HuH-7 (cell line): ENCODE measurements at places on chromosomes 7 and 10.

GRCh38 chr7:2108071-2108455 lies 124.7 kb downstream of the MAD1L1 start:
- no peak for DNase-seq

DNA sequence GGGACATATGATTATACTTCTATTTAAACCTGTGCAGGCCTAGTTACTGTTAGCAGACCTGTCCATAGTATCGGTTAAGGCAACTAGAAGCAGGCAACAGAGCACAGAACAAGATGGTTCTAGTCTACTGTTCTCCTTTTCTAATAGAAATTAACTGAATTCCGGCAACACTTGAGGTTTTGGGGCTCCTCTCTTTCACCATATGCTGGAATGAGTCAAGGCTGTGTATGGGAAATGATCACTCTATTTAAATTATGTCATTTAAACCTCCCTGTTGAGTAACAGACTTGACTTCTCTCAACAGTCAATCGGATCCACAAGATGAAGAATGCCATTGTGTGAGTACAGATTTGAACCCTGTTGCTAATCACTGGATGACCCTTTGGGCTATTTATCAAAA lies 6.2 kb upstream of the OTUD1 start:
- no peak for DNase-seq

GRCh38 chr10:29737074-29737593 lies 102.4 kb upstream of the SVIL start:
- DNase-seq = no peak

- DNase-seq = no peak
Measured at GRCh38 chr10:58764087-58764747, 251.5 kb downstream of the BICC1 start.

DNA sequence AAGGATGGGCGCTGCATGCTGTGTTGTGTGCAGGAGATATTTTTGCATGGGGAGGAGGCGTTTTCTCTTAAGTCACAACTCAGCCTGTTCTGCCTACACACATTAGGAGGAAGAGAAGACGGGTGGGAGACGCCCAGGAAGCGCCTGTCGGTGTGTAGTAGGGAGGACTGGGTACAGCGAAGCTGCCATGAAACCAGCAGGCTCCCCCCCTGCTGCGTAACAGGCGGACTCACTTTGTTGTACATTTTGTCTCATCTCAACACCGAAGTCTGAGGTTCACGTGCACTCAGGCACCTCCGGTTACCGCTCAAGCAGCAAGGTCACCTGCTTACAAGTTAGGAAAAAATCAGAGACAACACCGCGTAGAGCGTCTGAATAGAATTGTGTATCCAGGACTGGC lies 56.3 kb downstream of the CRTAC1 start:
- no peak for DNase-seq

DNA sequence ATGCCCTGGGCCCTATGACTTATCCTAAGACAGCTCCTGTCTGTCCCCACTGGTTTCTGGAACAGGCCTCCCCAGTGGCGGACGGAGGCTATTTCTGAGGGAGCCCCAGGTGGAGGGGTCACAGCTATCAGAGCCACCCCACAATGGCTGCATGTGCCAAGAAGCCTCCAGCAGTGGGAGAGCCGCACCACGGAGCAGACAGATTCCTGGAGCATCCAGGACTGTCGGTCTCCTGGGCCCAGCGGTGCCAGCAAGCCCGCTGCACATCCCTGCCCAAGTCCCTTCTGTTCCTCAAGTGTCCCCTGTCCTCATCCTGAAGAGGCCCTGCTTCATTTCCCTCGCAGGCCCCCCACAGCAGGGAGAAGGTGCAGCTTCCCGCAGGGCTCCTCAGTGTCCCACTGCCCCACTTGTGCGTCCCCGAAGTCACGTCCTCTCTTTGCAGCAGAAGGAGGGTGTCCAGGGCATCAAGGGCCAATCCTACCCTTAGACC lies 193.0 kb upstream of the SHH start:
- no peak for DNase-seq

- no peak for DNase-seq
Measured at GRCh38 chr7:154744861-154745258, 258.1 kb downstream of the PAXIP1 start.

DNA sequence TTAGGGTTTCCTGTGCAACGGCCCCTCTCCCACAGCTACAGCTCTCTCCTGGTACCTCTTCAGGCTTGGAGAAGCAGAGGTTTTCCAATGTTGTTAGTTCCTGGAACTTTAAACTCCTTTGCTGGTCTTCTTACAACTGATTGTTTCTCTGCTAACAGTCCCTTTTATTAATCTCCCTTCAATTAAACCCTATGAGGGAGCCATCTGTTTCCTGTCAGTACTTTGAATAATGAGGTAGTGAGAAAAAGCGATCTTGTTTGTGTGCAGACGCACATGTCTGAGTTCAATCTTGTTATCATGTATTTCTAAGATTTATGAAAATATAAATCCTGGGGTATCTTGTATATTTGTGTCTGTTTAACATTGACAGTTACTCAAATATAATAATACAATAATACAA lies 102.4 kb downstream of the MDFIC start:
- DNase-seq = no peak

DNA sequence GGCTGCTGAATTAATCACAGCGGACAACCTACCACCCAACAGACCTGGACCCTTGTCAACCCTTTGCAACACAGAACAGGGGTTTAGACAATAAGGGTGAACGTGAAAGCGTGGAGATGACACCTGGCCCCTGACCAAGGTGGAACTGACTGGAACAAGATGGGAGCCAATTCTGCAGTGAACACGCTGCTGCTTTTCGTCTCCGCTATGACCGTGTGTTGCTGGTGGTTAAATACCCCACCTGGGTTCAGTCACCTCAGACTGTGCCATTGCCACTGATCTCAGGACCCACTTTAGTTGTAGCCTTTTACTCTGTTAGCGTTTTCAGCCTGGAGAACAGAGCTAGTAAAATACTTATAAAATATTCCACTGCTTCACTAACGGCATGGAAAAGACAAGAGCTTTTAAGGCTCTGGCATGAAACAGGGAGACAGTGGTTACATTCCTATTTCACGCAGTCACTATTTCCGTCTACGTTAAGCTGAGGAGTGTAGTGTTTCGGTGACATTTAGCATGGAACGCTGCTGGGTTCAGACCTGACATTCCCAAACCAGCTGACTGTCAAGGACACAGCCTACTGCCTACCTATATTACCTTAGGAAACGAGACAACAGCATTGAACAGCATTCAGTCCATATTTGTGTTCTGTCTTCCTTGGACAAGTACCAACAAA lies 119.5 kb upstream of the PRSS1 start:
- no peak for DNase-seq

DNA sequence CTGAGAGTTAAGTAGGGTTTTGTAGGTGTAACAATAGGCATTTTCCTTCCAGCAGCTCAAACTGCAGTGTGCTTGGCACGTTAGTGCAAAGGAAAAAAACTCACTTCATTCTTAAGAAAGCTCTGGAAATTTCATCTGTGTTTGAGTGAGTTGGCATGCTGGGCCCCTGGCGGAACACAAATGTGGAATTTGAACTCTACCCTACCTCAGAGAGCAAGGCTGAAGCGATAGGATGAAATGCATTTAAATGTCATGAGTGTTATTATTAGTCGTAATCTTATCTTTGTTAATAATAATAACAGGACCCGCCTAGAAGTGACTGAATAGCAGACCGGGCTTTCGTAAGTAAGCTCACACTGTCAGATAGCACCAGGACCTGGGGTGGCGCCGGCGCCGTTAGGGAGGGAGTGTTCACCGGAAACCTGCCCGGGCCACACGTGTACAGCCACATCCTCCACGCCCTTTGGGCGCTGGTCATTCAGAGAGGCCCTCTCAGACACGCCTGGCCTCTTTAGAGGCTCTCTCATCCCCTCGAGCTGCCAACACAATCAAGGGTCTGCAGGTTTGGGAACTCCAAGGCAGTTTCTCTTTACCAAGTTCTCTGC lies 63.5 kb downstream of the GRK5 start:
- peak; percentile 72 for DNase-seq

GRCh38 chr7:90681336-90682022 lies 85.4 kb downstream of the CDK14 start:
- no peak for DNase-seq

- no peak for DNase-seq
Measured at GRCh38 chr10:132100091-132100481, 34.3 kb downstream of the JAKMIP3 start.

GRCh38 chr10:17407047-17407446 lies 47.3 kb downstream of the ST8SIA6 start:
- DNase-seq = no peak

DNA sequence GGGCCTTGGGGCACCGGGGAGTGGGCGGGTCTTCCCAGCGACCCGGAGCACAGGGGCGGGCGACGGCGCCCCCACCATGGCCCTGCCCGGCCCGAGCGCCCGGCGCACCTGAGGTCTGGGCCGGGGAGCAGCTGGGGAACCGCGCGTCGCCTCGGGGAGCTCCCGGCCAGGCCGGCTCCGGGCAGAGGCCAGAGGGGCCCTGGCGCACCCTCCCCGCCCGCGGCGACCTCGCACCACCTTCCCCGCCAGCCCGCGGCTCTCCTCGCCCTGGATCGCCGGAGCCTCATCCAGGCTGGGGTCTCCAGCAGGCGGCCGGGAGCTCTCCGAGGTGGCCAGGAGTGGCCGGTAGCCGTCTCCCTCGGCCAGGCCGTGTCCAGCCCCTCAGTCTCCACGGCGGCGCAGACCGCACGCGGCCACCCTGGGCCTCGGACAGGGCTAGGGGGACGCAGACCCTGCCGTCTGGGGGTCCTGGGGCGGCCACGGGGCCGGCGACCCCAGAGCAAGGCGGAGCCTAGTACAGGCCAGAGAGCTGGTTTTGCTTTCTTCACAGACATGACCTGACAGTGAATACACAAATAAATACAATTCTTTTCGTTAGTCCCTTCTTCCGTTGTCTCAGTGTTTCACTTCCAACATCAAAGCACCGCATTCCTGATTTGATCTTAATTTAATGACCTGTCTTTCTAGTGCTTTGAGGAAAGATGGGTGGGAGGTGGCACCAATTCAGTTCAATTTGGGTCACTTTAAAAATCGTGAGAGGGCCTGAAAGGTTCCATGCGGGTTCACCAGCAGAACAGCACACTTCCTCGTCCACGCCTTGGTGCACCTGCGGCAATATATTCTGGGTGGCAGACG lies 356.9 kb downstream of the DNAJB6 start:
- no peak for DNase-seq

GRCh38 chr10:133526957-133527588 lies at the start of gene CYP2E1:
Gene CYP2E1, plus strand, starts transcription at chr10:133527363. Its CDS starts 33 bp downstream, at chr10:133527396.
- no peak for DNase-seq

GRCh38 chr10:79158402-79159097 lies 89.8 kb downstream of the ZMIZ1 start:
- no peak for DNase-seq

- no peak for DNase-seq
Measured at GRCh38 chr10:103627893-103628292, 134.4 kb downstream of the NEURL1 start.

DNA sequence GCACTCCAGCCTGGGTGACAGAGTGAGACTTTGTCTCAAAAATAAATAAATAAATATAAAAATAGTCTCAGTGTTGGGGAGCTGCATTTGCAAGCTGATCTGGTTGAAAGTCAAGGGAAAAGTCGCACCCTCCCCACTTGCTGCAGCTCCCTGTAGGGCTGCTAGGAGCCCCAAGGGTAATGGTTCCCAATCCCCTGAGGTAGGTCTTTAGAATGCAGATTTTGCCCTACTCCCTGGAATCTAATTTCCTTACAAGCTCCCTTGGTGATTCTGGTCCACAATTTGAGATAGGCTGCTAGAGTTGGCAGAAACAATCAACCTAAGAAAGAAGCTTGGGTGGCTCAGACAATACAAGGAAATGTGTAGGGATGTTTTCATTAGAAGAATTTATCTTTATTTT lies 232.5 kb upstream of the YAE1 start:
- DNase-seq = no peak

DNA sequence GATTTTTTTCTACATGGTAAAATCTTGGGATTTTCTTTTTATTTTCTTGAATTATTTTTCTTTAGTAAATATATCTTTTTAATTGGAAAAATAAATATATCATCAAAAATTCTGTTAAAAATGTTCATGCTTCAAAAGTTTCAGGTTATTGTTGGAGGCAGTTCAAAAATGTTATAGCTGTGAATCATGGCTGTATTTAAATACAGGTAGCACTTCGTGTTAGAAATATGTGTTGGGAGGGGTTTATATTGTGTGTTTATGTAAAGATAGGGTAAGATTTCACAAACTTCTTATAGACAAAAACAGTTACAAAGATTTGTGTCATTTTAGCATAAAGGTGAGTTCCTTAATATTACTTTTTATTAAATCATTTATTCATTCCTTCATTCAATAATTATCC lies 60.4 kb downstream of the HDAC9 start:
- no peak for DNase-seq

- peak; percentile 96 for DNase-seq
Measured at GRCh38 chr7:140517546-140518369, 38.5 kb upstream of the MKRN1 start.

DNA sequence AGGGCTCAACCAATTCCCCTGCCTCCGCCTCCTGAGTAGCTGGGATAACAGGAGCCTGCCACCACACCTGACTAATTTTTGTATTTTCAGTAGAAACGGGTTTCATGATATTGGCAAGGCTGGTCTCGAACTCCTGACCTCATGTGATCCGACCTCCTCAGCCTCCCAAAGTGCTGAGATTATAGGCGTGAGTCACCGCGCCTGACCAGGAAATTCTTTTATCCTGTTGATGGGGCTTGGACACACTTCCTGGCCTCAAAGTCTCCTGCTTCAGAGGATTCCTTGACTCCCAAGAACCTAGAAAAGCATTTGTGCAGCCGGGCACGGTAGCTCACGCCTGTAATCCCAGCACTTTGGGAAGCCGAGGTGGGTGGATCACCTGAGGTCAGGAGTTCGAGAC lies 16.2 kb downstream of the ZNF425 start:
- no peak for DNase-seq

- DNase-seq = no peak
Measured at GRCh38 chr10:118271671-118272070, 70.5 kb downstream of the FAM204A start.

- DNase-seq = no peak
Measured at GRCh38 chr10:72259491-72260238, 14.1 kb upstream of the DDIT4 start.

GRCh38 chr7:75642810-75643486 lies 95.8 kb downstream of the HIP1 start:
- DNase-seq = peak; percentile 34
